ENCODE measurements at places on chromosomes 6 and 20.

GRCh38 chr20:1803061-1803931 is 91.9 kb upstream of the SIRPA start:
- no peak for DNase-seq

DNA sequence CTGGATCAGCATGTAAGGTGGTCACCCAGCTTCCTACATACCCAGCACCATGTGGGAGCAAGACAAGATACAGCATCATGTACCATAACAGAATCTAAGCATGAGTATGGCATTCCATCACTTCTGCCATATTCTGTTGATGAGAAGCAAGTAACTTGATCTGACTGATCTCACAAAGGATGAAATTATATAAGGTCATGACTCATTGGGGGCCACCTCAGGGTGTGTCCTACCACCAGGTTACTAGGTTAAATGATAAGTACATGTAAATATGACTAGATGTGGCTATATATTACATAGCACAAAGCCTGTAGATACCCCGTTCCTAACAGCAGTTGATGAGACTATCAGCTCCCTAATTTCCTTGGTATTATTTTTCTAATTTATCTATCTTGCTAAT is 213.1 kb downstream of the DOK5 start:
- no peak for DNase-seq

- no peak for DNase-seq
These were observed 107.4 kb upstream of the RIPOR2 start for GRCh38 chr6:25042984-25043725.

- no peak for DNase-seq
These were observed 51.1 kb upstream of the TRDN start for GRCh38 chr6:123687864-123688263.

GRCh38 chr20:61436667-61437279 is 184.7 kb downstream of the CDH4 start:
- DNase-seq: no peak

DNA sequence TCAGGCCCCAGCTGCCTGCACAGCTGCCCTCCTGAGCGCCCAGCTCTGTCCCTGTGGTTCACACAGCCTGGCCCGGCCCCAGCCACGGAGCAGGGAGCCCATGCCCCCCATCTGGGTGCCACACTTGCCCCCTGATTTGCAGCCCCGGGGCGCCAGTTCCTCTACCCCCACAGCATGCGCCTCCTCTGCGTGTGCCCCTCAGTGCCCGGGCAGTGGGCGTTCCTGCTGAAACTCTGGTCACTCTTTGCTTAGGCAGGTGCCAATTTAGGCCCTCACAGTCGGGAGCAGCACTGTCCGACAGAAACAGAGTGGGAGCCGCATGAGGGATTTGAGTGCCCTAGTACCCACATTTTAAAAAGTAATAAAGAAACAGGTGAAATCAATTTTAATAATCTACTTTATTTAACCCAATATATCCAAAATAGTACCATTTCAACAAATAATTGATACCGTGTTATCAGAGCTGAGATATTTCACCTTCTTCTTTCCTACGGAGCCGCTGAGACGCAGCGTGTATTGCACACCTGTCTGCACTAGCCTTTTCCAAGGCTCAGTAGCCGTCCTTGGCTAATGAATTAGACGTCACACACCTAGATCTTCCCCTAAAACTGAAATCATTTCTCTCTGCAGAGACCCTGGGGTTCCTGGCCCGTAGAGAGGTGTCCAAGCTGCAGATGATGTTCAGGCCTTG is 106.4 kb downstream of the ASXL1 start:
- no peak for DNase-seq

DNA sequence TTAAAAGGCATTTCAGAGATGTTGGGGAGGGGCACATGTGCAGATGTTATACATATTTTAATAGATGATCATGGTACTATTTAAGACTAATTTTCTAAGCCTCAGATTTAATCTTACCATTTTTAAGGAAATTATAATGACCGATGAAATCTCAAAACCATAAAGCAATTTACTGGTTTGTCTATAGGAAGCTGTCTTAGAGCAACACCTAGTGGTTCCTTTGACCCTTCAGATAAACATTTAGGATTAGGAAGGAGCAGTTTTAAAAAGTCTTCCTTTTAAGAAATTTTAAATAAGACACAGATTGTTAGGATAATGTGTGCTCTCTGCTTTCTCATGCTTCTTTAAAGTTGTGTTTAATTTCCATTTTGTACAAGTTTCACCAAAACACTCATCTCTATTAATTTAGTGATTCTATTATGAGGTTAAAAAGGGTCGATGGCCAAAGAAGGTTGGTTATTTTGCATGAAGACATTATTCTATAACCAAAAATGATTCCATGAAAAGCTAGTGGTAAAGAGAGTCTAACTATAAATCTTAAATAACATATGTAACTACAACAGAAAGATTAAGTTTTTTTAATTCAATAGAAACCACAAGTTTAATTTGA is 376.4 kb downstream of the HACE1 start:
- DNase-seq: no peak

- no peak for DNase-seq
These were observed 21.6 kb upstream of the FBXO30 start for GRCh38 chr6:145836170-145836569.

DNA sequence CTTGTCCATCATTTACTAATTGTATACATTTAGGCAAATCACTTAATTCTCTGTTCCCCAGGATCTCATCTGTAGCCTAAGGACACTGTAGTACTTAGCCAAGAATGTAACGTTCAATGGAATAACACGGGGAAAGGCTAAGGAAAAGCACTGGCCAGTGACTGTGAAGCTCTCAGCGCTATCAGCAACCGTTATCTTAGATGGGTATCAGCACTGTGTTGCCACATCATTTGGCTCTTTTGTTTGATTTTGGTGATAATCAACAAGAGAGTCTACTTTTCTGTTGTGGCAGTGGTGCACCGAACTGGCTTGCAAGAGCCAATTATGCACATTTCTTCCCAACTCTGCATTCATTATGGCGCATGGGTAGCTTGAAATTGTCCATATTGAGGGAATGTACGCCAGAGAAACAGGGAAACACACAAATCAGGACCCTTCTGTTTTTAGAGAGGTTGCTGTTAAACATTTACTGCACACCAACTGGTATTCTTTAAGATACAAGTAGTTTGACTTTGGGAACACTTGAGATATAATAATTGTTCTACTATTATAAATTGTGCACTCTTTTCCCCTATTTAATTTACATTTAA is 93.7 kb upstream of the C6orf118 start:
- no peak for DNase-seq

DNA sequence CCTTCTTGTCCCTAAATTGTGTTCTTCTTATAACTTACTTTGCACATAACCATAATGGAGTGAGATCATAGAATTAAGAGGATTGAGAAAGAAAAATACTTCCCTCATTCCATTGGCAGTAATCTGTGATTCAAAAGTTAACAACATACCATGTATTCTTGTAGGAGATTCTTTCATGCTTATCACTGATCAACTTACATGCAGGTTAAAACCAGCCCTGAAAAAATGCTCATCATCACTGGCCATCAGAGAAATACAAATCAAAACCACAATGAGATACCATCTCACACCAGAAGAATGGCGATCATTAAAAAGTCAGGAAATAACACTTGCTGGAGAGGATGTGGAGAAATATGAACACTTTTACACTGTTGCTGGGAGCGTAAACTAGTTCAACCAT is 36.5 kb upstream of the GFRAL start:
- no peak for DNase-seq

GRCh38 chr6:96110878-96111277 is 95.1 kb downstream of the FUT9 start:
- DNase-seq: no peak

- DNase-seq: no peak
These were observed 220.1 kb downstream of the BCAS1 start for GRCh38 chr20:53850319-53850718.

DNA sequence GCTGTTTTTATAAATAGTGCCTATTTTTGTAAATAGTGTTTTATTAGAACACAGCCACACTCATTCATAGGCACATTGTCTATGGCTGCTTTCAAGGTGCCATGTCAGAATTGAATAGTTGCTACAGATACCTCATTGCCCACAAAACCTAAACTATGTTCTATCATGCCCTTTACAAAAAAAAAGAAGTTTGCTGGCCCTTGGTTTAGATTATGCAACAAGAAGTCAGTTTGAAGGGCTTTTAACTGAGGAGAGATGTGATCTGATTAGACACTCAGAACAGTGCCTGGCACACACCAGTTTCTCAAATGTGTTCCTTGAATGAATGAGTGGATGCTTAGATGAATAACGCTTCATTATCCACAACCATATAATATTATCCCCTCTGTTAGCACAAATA is 366.1 kb downstream of the MAFB start:
- no peak for DNase-seq

GRCh38 chr6:149033454-149033853 is 284.1 kb upstream of the TAB2 start:
- DNase-seq: no peak

DNA sequence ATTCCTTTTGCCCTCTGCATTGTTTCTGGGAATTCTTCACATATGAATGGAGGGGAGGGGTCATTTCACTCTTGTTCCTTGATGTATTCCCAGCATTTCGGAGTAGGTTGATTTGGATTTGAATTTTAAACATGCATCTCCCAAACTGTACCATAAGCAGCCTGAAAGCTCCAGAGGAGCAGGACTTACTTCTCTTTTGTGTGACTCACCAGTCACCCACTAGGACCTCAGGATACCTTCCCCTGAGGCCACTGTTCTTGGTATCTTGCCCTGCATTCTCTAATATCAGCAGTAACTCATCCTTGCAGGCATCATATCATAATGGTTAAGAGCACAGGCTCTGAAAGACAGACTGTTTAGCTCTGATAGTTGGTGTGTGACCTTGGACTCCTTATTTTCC is 703 bp downstream of the MRPL2 start:
- DNase-seq: no peak

GRCh38 chr6:29424575-29424974 is 9.8 kb downstream of the OR12D1 start:
- no peak for DNase-seq

GRCh38 chr6:143528164-143528811 is 16.8 kb upstream of the FUCA2 start:
- DNase-seq: no peak

DNA sequence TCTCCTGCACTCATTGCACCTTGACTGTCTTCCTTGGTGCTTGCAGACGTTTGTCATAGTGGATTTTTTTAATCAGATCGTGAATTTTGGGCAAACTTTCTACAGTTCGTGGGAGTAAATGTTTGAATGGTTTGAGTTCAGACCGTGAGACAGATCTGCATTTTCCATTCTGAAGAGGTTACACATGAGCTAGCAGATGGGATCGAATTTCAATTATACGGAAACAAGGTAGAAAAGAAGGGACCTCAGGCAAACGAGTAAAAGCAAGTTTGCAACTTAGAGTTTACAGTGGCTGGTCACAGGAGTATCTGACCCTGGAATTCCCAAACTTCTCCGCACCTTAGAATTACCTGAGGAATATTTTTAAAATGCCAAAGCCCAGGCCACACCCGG is 17.2 kb upstream of the NCR2 start:
- DNase-seq: no peak

- DNase-seq: no peak
These were observed 146.3 kb downstream of the JARID2 start for GRCh38 chr6:15392182-15392581.

DNA sequence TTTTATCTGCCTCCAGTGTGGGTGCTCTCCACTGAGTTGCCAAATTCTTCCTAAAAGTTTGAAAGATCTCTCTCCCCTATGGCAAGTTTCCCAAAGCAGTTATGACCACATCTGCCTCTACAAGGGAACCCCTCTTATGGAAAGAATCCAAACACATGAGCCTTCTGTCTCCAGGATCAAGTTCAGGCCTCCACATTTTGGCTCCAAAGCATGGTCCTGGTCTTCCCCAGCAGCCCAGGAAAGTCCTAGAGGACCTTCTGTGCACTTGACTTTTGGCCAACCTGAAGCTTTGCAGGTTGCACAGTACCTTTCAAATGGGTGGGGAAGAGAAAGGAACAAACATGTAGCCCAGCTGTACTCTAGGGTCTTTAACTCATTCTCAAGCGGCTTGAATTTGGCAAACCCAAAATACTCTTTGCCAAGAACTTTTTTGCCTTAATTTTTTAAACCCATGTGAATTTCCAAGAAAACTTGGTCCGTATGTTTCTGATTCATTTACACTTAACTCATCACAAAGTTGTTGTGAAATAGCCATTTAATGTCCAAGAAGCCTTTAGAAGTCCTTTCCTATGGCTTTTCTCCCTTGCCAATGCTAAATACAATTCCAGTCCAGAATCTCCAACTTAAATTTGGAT is 240.1 kb upstream of the TBX18 start:
- DNase-seq: no peak

DNA sequence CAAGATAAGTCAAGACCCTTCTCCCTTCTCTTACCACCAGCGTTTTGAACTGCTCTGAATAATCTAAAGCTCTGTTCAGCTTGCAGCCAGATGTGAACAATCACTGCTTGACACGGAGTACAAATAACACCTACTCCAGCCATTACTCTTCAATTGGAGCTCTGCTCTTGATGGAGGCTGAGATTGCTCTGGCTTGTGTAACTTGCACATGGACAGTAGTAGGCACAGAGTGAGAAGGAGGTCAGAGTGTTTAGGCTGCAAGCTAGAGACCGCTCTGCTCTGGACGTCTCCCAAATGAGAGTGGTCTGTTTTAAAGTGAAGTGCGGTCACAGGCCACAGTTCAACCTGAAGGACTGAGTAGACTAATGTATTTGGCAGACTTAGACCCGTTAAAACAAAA is 158.3 kb downstream of the HDGFL1 start:
- DNase-seq: no peak

DNA sequence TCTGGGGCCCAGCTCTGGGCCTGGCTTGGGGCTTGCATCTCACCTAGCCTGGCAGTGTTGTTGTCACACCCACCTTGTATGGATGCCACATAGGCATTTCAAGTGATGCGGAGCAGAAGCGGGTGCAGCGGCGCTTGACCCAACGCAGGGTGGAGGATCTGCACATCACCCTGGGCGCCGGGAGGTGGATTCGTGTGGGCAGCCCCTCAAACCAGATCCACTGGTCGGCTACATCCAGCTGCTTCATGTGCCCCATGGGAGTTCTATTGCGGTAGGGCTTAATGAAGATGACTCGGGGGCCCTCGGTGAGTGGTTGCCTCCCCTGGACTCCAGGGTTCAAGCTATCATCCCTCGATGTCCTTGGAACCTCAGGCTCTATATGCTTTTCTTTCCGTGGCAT is 3.2 kb downstream of the TP53TG5 start:
- no peak for DNase-seq

GRCh38 chr6:12170351-12171092 is 119.6 kb upstream of the EDN1 start:
- DNase-seq: no peak

GRCh38 chr20:40329321-40329720 is 359.7 kb downstream of the MAFB start:
- DNase-seq: no peak
